ENCODE measurements at places on chromosomes 13 and 19. TPM values are rescaled to one million over a fixed set of nuclear protein-coding genes. Genes with fewer than 3 reads are reported as not detected.

GRCh38 chr19:44765033-44765948, 12.4 kb upstream of the CBLC start:
- no peak for DNase-seq

DNA sequence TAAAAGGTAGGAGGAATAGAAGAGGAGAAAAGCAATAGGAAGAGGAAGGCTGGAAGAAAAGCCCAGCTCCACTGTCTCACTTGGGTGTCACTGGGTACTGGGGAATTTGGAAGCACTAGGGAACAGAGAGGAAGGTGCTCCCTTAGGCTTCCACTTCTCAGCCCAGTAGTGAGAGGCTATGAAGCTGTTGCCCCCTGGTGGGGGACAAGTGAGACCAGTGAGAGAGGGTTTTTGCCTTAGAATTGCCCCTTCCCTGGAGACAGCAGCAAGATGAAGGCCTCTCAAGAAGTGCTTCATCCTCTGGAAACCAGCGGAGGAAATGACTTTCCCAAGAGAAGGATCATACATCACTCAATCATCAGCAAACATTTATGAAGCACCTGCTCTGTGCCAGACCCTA, 4.7 kb upstream of the ZNF606 start:
- DNase-seq = no peak

CEACAM8 gene
- total RNA-seq = not detected

ZNF284 gene
- 5.7 TPM for total RNA-seq

KRTDAP gene
- total RNA-seq = not detected
